HFF-Myc (cell line): ENCODE measurements at places on chromosomes 1 and 21.
A peak's percentile ranks its signal among the peaks of the same experiment; 100 is the strongest.

- no peak for DNase-seq
Observed at GRCh38 chr1:113770031-113770430, 10.7 kb upstream of the PHTF1 start.

DNA sequence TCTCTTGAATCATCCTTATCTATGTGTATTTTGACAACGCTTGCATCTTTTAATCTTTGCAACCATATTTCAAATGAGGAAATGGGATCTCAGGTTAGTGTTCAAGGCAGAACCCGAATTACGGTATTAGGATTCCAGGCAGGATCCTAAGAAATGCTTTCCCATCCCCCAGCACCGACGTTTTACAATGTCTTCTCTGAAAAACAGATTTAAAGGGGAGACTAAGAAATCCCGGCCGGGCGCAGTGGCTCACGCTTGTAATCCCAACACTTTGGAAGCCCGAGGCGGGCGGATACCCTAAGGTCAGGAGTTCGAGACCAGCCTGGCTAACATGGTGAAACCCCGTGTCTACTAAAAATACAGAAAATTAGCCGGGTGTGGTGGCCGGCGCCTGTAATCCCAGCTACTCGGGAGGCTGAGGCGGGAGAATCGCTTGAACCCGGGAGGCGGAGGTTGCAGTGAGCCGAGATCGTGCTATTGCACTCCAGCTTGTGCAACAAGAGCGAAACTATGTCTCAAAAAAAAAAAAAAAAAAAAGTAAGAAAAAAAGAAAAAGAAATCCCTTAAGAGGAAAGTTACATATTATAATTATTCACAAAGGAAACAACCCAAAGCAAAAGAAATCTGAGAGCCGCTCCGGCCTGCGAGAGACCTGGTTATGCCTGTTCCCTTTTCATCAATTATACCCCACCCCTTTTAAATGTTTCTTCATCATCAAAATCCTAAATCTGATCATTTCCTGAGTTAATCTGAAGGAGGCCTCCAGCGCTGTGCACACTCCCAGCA lies 801 bp upstream of the GORAB start:
- no peak for DNase-seq

- DNase-seq: no peak
Observed at GRCh38 chr21:28943631-28944030, 49.0 kb downstream of the LTN1 start.

GRCh38 chr1:77118712-77119111 lies 100.5 kb downstream of the PIGK start:
- DNase-seq: no peak

DNA sequence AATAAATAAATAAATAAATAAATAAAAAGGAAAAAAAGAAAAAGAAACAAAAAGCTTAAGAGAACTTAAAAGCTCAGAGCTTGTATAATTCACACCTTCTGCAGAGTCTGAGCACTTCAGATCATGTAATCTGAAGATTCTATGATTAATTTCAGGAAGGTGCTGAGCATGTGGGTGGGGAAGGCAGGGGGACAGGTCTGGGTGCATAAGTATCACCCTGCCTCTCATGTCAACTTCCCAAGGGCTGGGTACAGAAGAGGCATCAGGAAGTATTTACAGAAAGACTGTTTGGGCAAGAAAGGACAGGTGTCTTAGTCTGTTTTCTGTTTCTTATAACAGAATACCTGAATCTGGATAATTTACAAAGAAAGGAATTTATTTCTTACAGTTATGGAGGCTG lies 20.4 kb upstream of the PADI2 start:
- DNase-seq: no peak

DNA sequence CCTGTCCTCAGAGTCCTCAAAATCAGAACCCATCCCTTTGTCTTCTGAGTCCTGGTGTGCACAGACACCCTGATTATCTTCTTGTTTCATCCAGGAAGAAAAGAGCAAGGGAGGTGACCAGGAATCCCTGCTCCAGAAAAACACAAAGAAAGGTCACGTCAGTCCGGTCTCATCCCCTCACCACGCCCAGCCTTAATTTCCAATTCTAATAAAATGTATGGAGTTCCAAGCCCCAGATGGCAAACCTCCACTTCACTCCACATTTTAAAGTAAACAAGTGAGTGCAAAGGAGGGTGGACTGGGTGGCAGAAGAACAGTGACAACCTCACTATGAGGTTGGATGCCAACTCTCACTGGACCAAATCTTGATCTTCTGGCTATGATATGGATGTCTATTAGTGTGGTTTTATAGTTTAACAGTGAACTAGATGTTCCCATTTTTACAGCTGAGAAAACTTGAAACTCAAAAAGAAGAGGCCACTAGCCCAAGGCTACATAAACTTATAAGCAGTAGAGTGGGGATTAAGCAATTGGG lies 22.0 kb downstream of the ZNF697 start:
- DNase-seq: no peak

DNA sequence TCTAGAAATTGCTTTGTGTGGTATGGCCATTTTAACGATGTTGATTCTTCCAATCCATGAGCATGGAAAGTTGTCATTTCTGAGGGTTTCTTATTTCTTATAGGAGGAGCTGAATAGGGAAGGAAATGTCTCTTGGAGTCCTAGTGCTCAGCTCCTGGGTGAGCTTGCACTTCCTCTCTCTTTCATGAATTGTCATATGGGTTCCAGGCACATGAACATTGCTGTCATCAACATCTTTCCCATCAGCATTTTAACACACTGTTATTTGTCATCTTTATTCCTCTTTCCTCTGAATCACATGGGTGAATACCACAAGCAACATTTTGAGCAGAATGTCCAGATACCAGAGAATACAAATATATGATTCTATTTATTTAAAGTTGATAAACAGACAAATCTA lies 23.4 kb downstream of the SLAMF6 start:
- no peak for DNase-seq

DNA sequence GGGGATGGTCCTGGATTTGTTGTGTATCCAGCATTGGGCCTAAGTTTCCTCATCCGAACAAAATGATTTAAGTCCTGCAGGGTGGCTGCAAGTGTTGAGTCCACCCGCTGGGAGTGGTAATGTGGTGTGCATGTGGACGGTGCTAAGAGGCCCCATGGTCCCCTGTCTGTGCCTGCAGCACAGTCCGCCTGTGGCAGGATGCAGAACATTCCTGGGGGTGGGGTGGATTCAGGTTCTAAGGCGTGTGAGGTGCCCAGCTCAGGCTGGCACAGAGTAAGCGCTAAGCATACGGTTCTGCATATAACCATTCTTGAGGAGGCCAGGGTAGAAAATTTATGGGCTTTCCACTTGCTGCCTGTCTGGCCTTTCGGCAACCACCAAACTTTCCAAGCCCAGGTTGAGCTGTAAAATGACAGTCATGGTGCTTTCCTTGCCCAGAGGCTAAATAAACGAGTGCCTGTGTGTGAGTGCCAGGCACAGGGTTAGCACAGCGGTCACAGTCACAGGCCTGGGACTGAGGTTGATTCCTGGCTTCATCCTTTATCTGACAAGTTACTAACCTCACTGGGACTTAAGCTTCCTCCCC lies 30.7 kb downstream of the SLC2A1 start:
- no peak for DNase-seq

- DNase-seq: peak; percentile 52
Observed at GRCh38 chr1:172429331-172430127, 9.0 kb downstream of the C1orf105 start.

DNA sequence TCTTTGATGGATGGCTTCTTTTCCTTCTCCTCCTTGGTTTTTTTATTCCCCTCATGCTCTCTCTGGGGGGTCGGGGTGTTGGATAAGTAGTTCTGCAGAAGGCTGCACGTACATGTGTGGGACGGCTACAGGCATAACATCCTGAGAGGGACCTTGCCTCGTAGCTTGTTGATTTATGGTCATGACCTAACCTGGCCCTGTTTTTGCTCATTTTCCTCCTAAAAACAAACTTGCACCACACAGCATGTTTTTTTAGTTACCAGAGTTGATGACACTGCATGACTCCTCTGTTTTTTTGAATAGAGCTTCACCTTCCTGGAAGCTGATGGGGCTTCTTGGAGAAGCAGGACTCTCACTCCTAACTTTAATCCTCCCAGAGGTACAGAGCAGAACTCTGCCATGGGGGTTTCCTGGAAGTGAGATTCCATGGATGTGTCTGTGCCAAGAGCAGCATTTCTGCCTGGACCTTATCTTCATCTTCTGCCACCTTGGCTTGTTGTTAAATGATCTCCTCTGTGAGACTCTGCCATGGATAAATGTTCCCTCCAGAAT lies 114.7 kb downstream of the PAPPA2 start:
- no peak for DNase-seq

GRCh38 chr1:206723805-206724472 lies 39.2 kb downstream of the MAPKAPK2 start:
- DNase-seq: no peak

DNA sequence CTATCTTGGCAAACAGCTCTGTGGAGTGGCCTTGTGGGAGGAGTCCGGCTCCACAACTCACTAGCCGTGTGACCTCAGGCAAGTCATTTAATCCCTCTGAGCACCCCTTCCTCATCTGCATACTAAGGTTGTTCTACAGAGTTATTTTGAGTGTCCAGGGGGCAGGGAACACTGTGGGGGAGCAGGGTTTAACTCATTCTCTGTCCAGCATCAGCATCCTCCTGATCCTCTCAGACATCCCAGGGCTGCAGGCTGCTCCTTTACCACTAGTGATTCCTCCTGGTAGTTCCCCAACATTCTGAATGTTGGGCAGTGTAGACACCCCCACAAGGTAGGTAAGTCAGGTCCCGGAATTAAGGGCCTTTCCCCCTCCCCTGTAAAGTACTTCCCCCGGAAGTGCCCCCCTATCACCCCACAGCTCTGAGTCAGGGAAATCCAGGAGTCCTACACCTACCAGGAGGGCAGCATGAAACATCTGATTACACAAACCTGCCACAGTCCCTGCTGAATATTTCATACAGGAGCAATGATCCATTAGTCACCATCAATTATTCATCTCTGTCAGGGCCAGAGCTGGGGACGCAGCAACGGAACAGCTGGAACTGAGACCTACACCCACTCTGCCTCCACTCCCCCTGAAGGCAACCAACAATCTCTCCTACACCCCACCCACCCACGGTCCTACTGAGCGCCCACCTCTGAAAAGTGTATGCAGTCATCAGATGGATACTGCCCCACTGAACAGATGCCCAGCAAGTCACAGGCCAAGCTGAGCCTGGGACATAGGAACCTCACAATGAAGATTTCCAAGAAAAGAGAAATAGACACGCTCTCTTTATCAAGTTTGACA lies 20.5 kb downstream of the SYT2 start:
- DNase-seq: no peak

- no peak for DNase-seq
Observed at GRCh38 chr1:85581802-85582686, 1.5 kb downstream of the CCN1 start.

- DNase-seq: no peak
Observed at GRCh38 chr1:197910120-197910991, 6.8 kb upstream of the LHX9 start.

DNA sequence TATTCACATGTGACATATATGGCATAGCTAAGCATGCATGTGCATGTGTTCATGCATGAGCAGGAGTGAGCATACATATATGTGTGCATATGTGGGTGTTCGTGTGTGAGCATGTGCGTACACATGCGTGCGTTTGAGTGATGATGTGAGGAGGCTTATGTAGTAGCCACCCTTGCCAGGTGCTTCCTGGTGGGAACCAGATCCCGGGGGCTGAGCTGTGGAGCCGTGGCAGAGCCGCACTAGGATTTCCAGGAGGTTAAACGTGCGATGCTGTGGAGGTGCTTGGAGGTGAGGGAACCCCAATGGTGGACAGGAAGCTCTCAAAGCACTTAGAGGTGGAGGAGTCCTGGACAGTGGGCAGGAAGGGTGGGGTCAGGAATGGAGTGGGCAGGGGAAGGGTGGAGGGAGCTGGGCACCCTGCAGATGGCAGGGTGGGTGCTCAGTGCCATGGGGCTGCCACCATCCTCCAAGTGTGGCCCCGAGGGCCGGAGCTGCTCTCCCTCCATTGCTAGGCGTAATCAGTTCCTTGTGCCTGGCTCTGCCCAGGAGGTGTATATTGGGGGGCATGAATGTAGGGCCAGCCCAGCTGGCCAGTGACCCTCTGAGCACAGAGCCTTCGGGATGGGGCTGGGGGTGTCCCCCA lies 48.5 kb downstream of the COL18A1 start:
- no peak for DNase-seq

DNA sequence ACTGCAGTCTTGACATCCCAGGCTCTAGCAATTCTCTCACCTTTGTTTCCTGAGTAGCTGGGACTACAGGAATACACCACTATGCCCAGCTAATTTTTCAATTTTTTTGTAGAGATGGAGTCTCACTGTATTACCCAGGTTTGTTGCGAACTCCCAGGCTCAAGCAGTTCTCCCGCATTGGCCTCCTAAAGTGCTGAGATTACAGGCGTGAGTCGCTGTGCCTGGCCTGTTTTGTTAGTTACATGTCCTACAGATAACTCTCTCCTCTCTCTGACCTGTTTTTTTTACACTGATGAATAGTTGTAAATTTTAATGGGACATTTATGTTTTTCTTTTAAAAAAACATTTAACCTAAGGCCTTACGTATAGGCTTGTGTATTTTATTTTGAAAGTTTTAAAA lies 19.8 kb downstream of the PTBP2 start:
- DNase-seq: no peak

DNA sequence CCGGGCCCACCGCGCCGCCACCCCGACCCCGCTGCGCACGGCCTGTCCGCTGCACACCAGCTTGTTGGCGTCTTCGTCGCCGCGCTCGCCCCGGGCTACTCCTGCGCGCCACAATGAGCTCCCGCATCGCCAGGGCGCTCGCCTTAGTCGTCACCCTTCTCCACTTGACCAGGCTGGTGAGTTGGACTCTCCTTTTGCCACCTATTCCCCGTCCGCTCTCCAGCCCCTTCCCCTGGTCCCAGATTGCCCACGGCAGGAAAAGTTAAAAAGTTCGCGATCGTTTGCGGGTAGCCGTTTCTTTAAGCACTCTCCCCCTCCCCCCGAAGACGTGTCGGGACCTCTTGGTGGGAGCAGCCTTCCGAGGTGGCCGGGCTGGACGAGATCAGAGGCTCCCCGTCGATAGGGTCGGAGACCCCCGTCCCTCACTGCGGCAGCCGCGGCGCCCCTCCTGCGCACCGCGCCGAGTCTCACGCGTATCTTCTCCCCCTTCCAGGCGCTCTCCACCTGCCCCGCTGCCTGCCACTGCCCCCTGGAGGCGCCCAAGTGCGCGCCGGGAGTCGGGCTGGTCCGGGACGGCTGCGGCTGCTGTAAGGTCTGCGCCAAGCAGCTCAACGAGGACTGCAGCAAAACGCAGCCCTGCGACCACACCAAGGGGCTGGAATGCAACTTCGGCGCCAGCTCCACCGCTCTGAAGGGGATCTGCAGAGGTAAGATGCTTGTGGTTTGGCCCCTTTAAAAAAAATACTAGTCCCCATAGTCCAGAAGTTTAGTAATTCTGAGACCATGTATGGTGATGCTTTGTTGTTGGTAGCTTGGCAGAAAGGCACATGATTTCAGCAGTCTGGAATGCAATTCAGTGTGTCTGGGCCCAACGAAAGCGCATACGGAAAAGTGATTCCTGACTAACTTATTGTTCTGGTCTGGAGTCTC lies 576 bp downstream of the CCN1 start:
- DNase-seq: no peak

DNA sequence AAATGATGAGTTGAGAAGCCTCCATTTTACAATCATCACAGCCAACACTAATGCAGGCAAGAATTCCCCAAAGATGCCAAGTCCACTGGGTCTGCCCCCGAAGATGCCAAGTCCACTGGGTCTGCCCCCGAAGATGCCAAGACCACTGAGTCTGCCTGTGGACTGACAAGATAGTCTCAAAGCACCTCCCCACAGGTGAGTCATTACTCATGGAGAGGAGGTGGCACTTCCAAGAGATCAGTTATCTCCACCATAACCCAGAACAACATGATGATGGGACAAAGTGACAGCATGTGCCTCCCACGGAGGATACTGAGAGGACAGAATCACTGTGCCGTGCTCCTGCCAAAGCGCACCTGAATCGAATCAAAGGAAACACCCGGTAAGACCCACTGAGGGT lies 4.8 kb downstream of the PTTG1IP start:
- no peak for DNase-seq
